COLO829 (cell line): ENCODE measurements at places on chromosomes 16 and 17.

- DNase-seq: no peak
Measured at GRCh38 chr17:688100-688989, 26.3 kb downstream of the VPS53 start.

DNA sequence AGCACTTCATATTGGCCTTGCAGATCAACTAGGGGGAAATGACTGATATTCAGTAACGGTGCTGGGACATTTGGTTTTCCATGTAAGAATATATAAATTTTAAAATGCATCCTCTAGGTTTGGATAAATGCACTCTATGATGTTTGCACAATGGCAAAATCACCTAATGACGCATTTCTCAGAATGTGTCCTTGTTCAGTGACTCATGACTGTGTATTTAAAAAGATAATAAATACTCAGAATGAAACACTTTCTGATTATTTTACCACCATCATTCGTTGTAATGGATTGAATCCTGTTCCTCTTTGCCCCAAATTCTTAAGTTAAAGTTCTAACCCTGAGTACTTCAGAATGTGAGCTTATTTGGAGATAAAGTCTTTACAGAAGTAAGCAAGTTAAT lies 17.2 kb upstream of the ADGRG1 start:
- no peak for DNase-seq

- DNase-seq: no peak
Measured at GRCh38 chr16:49061137-49061714, 220.4 kb downstream of the CBLN1 start.

- DNase-seq: no peak
Measured at GRCh38 chr16:17334096-17334495, 136.7 kb downstream of the XYLT1 start.

DNA sequence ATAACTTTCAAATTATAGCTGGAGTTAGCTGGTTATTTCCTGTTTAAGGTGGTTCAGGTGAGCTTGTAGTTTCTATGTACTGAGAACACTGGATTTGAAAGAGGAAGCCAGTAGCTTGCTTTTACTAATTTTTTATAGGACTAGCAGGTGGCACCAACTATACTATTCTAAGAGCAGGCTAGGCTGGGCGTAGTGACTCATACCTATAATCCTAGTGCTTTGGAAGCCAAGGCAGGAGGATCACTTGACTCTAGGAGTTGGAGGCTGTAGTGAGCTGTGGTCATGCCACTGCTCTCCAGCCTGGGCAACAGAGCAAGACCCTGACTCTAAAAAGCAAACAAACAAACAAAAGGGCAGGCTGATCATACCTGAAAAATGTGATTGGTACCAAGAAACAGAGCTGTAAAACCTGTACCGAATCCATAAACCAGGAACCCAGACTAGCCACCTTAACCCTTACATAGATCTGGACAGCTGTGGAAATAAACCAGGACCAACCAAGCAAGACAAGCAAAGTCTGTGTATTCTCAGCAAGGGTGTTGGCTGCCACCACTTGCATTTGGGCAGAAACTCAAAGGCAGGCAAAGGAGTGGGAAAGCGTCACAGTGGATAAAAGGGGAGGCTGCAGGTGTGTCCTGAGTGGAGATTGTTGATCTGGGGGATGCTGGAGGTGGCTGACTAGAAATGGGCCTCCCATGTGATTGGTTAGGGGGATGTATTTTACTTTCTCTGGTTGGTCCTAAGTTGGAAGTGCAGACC lies 36.3 kb downstream of the SLC47A1 start:
- no peak for DNase-seq

- DNase-seq: no peak
Measured at GRCh38 chr16:1823821-1824220, 2.8 kb downstream of the HAGH start.

DNA sequence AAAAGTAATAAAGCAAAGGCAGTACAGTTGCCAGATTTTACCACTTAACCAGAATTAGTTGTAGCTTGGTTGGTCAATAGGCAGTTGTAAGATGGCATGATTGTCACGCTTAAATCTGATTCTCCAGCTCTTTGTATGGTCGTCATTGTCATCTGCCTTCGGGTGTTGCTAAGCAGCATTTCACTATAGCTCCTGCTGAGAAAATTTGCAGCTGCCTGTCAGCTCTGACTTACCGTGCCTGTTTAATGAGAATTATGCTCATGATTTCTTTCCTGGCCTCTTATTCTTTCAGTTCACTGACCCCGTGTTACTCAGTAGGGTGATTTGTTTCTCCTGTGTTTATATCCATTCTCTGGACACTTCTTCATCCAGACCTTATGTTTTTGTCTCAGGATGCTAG lies 66.7 kb downstream of the TANGO6 start:
- DNase-seq: no peak

GRCh38 chr17:50389534-50389933 lies 7.8 kb downstream of the LRRC59 start:
- DNase-seq: no peak

GRCh38 chr17:59296190-59296589 lies 35.3 kb upstream of the YPEL2 start:
- no peak for DNase-seq

- no peak for DNase-seq
Measured at GRCh38 chr17:47975189-47975822, 4.4 kb downstream of the CDK5RAP3 start.
